ENCODE measurements at places on chromosomes 7 and 10. TPM values are rescaled to one million over a fixed set of nuclear protein-coding genes. Genes with fewer than 3 reads are reported as not detected.

GRCh38 chr7:113159746-113160339 is 41.5 kb upstream of the SMIM30 start:
- DNase-seq = peak; percentile 16

Gene NRCAM
- total RNA-seq = 13.6 TPM

DNA sequence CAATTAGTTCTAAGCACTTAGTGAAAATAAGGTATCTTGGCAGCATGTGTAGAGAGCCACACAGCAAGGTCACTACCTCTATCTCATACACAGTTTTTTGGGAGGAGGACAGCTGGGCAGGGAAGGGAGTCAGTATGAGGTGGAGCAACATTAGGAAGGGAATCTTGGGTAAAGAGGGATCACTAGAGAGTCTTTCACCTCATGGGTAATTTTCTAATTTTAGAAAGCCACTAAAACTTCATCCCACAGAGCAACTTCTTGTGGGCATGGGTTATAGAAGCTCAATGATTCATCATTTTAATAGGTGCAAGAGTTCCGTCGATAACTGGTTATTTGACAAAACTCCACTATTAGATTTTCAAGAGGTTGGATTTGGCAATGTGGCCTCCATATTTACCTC is 2.5 kb downstream of the NRAP start:
- DNase-seq = no peak

DNA sequence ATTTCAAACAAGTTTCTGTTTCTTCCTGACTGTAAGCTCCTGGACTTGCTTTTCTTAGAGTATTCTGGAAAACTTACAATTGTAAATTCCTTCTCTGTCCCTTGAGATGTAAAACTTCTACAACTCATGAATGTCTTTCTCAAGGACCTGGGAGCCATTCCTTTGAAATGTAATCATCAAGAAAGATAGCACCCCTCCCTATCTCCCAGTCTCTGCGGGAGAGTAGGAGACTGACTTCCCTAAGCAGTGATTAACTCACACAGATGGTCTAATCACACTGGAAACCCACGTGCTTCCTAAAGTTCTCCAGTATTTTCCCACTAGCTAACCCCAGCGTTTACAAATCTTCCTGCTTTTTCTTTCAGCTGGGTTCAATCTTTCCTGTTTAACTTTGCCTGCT is 549.4 kb downstream of the SORCS1 start:
- DNase-seq = no peak

- DNase-seq = no peak
These were observed 72.9 kb downstream of the ATE1 start for GRCh38 chr10:121854809-121855445.

Gene CYP3A5
- 1.2 TPM for total RNA-seq

Gene PDE1C
- 4.0 TPM for total RNA-seq

Gene CLRN3
- not detected for total RNA-seq

DNA sequence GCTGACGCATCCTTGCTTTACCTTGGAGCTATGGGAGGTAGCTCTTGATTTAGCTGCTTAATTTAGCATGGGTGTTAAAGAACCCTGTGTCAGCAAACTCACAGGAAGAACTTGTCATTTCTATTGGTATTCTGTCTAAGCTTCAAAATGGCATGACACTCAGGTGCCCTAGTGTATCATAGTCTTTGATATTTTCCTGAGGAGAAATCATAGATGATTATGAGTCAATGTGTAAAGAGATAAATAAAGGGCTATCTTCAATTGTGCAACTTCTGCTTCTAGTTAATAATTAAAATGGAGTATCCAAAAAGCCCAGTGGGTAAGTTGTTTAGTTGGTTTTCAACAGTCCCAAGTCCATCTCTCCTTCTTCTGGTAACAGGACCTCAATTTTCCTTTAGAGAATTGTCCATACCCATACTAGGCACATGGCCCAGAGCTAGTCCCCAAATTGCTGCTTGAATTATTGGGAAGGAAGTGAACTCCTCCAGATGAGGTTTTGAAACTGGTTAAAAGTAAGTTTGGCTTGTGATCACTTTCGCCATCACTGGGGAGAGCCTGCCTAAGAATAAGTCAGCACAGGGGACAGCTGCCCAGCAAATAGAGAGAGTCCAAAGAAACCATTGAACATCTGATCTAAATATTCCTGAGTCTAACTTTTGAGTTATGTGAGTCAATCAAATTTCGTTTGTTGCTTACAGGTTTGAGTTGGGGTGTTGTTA is 169.0 kb upstream of the PHYHIPL start:
- no peak for DNase-seq

Gene TUBAL3
- not detected for total RNA-seq

Measured in thyroid gland (tissue), 4 donors.